ENCODE measurements at places on chromosomes 7 and 10.

DNA sequence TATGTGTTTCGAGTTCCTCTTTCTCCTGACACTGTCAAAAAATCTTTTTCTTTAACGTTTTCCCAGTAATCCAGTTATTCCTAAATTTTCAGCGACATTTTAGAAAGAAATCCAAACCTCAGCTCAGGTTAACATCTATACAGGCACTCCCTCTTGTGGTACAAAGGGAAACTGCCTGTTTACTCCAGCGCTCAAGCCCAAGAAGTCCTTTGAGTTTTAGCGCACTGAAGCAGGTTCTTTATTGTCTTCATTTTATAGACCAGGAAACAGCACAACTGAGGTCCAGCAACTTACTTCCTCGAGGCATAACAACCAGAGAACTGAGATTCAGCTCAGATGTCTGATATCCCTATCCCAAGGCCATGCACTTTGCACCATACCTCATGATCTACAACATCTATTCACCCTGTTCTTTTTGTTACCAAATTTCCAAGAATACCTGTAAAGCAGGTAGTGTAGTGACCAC lies 287.2 kb upstream of the MKLN1 start:
- DNase-seq: peak; percentile 68

DNA sequence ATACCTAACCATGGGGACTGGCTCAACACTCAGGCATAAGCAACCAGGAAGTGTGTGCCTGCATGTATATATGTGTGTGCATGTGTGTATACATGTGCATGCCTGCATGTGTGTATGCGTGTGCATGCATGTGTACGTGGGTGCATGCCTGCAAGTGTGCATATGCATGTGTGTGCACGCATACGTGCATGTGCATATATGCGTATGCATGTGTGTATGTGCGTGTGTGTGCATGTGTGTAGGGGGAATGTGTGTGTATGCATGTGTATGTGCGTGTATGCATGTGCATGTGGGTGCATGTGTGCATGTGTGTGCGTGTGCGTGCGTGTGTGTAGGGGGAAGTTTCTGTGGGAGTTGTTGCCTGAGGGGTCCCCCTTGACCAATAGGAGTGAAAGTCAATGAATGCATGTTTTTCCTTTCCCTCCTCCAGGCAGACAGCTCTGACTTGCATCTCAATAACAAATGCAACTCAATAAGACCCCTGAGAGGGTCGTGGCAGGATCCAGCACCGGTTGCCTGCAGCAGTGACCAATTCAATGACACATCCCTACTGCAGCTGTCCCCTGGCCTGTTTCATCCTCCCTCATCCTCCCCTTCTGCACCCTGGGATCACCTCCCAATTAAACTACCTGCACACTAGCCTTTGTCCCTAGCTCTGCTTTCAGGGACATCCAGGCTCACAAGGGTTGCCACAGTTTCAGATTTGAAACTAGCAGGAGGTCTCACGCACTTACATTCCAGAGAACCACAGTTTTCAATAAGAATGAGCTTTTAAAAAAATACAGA lies 27.0 kb upstream of the FZD8 start:
- no peak for DNase-seq

DNA sequence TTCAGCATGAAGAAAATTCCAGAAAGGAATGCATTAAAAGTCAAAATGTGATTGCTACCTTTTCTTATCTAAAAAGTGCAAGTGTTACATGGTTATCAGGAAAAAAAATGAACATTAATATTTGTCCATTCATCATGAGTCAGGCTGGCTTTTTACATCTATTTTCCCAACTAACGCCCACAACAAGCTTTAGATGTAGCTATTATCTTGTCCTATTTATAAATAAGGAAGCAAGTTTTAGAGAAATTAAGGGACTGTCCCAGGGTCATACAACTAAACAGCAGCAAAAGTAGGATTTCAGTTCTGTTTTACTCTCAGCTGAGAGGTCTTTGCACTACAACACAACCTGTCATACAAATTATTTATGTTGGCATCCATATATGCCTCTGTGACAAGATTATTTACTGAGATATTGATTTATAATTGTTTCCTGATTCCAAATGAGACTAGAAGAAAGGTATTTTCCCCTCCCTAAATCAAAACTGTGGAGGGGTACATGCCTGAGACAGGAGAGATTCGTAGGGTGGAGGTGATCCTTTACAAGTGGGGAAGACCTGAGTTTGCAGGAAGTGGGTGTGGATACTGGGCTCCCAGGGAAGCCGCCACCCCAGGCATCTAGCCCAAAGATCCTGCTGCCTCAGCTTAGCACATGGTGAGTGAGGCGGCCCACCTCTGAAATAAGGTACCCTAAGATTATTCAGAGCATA lies 57.2 kb upstream of the ARID5B start:
- no peak for DNase-seq

GRCh38 chr7:47034180-47034579 lies 547.7 kb downstream of the TNS3 start:
- DNase-seq: no peak

- DNase-seq: peak; percentile 44
Observed at GRCh38 chr10:48289501-48290238, 15.2 kb upstream of the FRMPD2 start.

GRCh38 chr10:13716081-13717071 lies 129.6 kb downstream of the PRPF18 start:
- DNase-seq: no peak

DNA sequence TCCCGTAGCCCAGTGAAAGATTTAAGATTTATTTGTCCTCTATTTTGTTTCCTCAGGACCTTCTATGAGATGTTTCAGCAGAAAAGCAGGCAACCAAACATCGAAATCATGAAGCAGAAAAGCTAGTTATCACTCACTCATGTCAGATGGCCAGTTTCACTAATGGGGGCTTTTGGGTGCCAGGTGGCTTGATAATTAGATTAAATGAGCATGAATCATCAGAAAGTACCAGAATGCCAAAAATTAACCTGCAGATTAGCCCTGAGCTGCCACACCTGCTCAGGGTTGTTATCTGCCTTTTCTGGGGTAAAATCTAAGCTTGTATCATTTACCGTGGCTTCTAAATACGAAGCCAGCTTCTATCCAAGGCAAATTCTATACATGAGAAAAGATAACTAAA lies 1017.5 kb downstream of the XPNPEP1 start:
- DNase-seq: no peak

- DNase-seq: peak; percentile 31
Observed at GRCh38 chr7:25124465-25125136, 459 bp downstream of the CYCS start.

DNA sequence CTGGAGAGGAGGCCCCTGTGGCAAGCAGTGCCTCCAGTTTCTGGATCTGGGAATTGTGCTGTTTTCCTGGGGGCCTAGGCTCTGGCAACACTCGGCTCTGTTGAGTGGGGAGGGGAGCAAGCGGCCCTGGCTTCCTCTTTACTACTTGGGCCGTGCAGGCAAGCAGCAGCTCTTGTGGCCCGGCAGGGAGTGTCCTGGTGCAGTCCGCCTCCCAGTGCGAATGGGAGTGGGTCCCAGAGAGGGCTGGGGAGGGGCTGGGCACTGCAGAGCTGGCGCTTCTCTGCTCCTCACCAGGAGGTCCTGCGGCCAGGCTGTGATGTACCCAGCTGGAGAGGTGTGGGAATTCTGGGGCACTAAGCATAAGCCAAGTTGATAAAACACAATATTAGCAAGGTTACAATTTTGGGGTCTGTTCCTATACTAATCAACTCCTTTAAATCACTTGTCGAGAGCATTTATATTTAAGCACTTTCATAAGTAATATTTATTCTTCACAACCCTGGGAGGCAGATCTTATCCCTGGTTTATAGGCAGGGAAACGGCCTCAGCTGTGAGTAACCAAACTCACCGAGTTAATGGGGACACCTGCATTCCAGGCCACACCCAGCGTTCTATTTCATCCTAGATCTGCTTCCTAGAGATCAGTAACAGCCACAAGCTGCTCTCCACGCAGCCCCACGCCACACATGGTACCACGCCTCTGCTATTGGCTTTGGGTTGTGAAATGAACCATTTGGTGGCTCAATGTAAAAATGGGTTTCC lies 183.4 kb upstream of the PLXNA4 start:
- no peak for DNase-seq

- no peak for DNase-seq
Observed at GRCh38 chr7:68009716-68010115, 1013.1 kb downstream of the TYW1 start.

- no peak for DNase-seq
Observed at GRCh38 chr7:116024826-116025809, 5.4 kb downstream of the TFEC start.

GRCh38 chr7:99102809-99103690 lies 40.9 kb downstream of the SMURF1 start:
- no peak for DNase-seq

DNA sequence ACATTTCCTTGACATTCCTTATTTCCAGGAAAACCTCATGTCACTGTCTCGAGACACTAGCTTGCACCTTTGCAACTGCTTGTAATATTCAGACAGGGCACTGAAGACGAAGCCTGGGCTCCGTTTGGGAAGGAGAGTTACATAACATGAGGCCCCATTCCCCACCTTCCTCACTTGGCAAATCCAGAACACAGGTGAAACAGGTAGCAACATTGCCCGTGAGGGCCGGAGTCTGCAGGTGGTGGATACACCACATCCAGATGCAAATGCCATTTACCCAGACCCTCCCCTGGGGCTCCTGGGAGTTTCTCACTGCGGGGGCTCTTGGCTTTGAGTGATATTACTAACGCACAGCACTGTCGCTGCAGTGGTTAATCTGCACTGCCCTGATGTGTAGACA lies 491.0 kb downstream of the PTPRN2 start:
- DNase-seq: no peak

- DNase-seq: no peak
Observed at GRCh38 chr7:96870934-96871333, 134.4 kb upstream of the DLX6 start.
